ENCODE measurements at places on chromosomes 11 and 22.

DNA sequence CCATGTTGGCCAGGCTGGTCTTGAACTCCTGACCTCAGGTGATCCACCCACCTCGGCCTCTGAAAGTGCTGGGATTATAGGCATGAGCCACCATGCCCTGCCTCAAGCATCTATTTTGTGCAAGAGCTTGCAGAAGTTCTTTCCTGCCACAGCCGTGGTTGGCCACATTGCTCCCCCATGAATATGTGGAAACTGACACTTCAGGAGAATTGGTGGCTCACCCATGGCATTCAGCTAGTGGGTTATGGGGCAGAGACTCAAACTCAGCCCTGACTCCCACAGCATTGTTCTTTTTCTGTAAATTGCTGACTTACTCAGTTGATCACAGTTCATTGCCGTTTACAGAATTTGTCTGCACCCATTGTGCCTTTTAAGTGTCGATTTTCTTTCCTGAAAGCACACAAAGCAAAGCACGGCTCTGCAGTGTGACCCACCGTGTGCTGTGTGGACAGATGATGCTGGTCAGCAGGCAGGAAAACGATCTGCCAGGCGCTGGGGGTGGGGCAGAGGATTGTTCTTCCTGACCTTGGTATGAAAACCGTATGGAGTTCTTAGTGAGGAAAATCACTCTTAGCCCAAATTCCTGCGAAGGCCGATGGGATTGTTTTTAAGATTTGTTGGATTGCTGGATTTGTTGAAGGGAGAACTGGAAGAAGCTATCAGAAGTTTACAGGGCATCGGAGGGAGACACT is 115.6 kb downstream of the PTPRJ start:
- no peak for DNase-seq

DNA sequence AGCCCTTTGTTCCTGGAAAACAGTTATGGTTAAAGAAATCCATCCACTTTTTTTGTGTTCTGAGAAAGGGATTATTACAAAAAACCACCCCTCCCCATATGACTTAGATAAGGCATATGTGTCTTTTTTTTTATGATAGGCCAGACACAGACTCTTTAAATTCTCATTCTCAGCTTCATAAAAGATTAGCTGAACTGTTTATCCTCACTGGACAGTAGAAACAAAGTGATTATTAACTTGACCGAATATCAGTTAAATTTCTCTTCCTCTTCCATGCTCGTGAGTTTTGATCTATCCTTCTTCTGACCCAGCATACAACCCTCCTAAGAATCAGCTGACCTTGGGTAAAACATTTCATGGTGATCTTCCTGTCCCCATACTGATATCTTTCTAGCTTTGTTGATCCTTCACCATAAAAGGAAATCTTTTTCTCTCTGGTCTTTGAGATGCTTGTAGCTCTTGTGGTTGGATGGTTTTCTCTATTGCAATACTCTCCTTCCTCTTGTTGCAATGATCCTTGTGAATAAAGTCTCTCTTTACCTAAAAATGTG is 26.2 kb downstream of the OR2AG2 start:
- no peak for DNase-seq

DNA sequence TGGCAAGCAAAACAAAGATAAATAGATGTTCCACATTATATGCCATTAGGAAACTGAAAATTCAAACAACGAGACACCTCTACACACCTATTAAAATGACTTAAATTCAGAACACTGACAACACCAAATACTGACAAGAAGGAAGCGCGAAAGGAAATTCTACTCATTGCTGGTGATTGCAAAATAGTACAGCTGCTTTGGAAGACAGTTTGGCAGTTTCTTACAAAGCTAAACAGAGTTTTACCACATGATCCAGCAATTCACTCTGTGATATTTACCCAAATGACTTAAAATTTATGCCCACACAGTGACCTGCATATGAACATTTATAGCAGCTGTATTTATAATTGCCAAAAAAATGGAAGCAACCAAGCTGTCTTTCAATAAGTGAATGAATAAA is 232.6 kb downstream of the CASP12 start:
- DNase-seq = no peak

DNA sequence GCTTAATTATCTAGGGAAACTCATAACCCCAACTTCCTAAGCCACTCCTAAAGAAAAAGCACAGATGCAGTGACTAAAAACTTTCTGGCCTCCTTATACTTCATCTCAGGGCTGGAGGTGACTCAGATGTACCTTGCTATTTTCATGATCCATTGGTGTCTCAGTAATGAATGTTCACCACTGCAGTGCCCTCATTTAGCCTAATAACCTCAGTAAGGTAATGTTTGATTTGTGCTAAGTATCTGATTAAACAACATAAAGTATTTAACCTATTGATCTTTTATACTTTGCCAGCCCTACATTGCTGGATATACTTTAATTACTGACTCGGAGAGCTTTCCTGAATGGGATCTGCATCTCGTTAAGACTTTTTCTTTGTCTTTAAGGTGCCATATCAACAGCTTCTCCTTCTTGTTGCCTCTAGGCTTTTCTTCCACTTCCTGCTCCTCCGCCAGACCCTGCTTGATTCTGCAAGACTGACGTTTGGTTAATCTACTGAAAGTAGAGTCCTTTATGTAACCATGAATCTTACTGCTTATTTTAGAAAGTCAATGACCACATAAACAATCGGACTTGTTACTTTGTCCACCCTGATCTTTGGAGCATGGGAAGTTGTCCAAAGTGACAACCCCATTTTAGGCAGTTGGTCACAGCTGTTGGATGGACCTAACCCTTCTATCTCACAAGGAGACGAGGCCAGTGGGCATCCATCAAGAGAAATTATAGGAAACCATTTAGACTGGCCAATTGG is 303.0 kb downstream of the ST3GAL4 start:
- DNase-seq = no peak

GRCh38 chr22:37330200-37331033 is 48.1 kb downstream of the CYTH4 start:
- DNase-seq = peak; percentile 65

DNA sequence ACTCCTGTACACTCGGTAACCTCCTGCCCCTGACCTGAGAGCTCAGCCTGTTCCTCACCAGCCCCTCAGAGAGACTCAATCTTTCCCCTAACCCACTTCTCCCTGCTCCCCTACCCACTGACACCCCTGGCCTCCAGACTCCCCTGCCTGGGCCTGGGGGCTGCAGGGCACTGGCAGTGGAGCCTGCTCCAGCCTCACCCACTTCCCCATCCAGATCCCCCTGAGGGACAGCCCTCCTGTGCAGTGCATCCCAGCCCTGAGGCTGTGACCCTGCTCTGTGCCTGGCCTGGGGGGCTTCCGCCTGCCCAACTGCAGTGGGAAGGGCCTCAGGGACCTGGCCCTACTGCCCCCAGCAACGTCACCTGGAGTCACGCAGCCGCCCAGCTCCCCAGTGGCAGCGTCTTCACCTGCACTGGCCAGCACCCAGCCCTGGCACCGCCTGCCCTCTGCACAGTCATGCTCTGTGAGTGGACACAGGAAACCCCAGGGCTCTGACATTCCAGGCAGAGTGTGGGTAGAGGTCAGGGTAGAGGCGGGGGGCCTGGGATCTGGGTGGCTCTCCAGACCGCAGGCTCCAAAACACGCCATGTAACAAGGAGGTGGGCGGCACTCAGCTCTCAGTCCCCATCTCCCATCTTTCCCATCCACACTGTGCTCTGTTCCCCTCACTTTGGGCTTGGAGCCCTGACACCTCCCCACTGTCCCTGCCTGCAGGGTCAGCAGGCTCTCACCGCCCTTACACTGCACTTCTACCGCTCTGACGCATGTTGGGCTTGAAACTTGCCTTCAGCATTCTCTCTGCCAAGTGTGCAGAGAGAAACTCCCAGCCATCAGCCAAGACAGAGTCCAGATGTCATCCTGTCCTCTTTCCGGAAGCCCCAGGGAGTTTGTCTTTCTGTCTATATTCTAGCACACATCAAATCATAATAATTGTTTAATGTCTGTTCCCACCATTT is 5.1 kb downstream of the VSIG10L2 start:
- DNase-seq = no peak

GRCh38 chr11:45264839-45265515 is 21.2 kb downstream of the SYT13 start:
- peak; percentile 96 for DNase-seq

- no peak for DNase-seq
Measured at GRCh38 chr22:36985211-36985889, 33.9 kb downstream of the TST start.

GRCh38 chr11:22342211-22343031 is 4.2 kb downstream of the SLC17A6 start:
- DNase-seq = no peak

DNA sequence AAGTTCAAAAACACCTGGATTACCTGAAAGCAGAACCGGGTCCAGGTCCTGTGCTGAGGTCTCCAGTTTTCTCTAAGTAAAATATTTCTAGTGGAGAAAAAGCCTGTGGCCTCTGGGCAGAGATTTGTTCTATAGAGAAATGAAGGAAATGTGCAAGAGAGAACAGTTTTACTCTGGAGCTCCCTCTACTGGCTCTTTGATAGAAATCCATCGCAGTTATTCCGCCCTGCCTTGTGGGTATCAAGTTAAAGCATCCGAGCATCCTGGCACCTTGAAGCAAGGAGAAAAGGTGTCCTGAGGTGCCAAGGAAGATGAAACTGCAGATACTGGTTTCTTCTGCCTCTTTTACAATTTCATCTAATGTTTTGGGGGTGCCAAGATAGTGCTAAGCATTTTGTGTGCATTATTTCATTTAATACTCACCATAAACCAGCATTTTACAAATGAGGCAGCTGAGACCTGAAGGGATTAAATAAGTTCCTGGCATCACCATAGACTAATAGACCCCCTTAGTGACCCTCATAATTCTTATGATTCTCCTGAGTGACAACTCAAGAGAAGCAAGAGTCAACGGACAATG is 113.1 kb upstream of the HSD17B12 start:
- DNase-seq = peak; percentile 50

DNA sequence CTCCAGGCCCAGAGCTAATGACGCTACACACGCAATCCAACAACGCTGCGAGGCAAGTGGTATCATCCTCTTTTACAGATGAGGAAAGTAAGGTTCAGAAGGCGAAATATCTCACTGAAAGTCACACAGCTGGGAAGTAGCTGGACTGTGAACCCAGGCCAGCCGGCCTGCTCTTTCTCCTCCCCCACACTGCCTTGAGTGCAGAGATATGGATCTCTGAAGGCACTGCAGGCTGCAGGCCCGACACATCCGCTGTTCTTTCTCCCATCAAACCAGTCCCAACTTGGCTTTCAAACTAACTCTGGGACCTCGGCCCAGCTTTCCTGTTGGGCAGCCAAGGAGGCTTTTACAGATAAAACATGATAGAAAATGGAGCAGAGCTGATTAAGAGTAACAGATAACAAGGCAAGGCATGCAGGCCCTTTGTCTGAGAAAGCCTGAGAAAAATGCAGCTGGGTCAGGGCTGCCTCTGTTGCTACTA is 64.0 kb upstream of the PTPRJ start:
- DNase-seq = no peak

- DNase-seq = no peak
Measured at GRCh38 chr11:67998150-67999045, 5.5 kb downstream of the UNC93B1 start.

GRCh38 chr11:1196516-1197391 is 26.1 kb upstream of the MUC5B start:
- DNase-seq = no peak
